ENCODE measurements at places on chromosomes 16 and 17.

GRCh38 chr17:71516149-71516548 lies 604.7 kb upstream of the SOX9 start:
- no peak for DNase-seq

GRCh38 chr16:35447010-35447558 lies 1987.7 kb downstream of the TP53TG3F start:
- DNase-seq, result no peak

DNA sequence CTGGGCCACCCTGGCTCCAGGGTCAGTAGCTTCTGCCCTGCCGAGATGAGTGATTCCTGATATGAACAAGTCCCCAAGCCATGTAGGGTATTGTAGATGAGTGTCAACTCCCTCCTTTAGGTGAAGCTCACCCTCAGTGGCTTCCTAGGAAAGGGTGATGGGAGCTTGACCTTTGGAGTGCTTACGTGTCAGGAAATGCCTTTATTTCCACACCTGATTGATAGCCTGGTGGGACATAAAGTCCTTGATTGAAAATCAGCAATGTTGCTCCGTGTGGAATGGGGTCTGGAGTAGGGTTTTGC lies 58.4 kb downstream of the USP43 start:
- no peak for DNase-seq

- no peak for DNase-seq
Observed at GRCh38 chr17:60129164-60129563, 20.6 kb upstream of the CA4 start.

- DNase-seq, result no peak
Observed at GRCh38 chr16:19864566-19864965, 20.1 kb downstream of the GPRC5B start.

DNA sequence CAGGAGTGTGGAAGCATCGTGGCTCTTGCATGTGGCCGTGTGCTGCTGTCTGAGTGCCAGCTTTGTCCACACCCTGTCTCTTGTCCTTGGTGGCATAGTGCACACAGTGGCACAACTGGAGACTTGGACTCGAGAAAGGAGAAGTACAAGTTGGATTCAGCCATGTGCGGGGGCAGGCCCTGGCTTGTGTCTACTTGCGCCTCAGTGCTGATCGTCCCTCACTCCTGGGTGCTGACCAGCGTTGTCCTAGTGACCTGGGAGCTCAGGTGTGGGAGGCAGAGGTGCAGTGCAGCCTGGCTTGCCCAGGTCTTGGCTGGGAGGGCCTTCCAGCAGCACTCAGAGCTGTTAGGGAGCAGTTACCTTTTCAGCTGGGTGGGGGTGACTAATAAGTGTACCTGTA lies 20.6 kb downstream of the MPRIP start:
- DNase-seq, result no peak

DNA sequence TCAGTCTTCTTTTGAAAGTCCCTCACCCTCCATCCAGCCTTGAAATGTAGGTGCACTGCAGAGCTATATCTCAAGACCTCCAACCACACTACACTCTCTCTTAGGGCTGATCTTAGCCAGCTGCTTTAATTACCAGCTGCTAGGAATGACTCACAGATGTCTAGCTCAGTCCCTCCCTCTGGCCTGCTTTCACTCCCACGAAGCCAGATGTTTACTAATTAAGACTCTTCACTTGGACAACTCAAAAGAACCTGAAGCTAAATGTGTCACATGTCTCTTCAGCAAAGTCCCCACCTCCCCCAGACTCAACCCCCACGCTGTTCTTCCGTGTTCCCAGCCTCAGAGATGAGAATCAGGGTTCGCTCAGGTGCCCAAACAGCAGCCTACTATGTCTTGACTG lies 2.6 kb downstream of the GTF3C1 start:
- peak; percentile 90 for DNase-seq

Measured in GM23248 (cell line).